ENCODE measurements at places on chromosomes 1 and 21.

GRCh38 chr21:35071347-35071746 is 22.2 kb upstream of the RUNX1 start:
- no peak for DNase-seq

DNA sequence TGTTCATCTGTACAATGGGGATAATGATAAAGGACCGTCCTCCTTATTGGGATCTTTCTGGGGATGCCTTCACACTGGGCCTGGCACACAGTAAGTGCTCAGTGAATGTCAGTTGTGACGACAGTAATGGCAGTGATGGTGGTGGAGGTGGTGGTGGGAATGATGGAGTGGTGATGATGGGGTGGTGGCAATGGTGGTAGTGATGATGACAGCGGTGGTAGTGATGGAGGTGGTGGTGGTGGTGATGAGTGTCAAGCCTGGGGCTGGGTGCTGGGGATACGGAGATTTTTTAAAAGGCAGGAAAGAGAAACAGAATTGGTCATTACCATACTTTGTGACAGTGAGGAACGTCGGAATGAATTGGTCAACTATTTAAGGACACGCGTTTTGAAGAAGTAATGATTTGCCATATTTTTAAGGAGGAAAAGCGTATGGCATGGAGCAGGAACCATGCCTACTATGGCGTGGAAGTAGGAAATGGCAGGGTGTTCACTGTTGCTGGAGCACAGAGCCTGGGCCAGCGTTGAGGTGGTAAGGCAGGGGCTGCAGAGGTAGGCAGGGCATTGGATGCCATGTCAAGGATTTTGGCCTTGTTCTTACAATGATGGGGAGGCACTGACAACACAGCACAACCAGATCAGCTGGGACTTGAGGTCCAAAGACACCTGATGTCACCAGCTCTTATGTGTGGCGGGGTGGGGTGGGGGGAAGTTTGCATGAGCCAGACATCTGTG is 128.7 kb downstream of the ACTL8 start:
- peak; percentile 16 for DNase-seq

- no peak for DNase-seq
These were observed 86.0 kb upstream of the COX20 start for GRCh38 chr1:244749230-244750016.

DNA sequence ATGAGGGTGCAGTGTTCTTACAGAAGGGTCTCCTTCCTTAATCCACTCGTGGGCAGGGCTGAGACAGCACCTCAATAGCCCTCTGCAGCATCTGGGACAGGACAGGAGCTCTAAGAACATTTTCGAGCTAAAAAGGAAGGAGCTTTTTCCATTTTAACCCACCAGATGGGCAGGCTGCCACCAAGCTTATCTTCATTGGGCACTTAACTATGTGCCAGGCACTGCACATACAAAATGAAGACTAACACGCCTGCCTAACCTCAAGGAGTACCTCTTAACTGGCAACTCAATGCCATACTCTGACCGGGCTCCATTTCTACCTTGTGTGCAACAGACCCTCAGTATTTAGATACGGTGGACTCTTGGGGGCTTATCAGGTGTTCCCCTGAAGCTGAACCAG is 48.2 kb downstream of the SSBP3 start:
- no peak for DNase-seq

DNA sequence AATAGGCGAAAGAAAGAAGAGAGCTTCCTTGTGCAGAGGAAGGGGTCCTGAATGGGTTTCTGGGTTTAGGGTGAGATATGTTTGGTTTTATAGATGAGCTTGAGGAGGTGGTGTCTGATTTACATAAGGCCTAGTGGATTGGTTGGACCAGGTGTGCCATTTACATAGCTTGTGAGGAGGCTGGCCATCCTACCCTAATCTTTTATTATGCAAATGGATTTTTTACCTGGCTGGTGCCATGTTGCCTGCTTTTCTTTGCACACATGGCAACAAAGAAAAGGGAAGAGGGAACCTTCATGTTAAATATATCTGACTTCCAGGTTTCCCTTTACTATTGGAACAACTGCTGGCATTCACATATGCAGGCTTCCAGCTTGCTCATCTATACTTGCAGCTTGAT is 585.3 kb downstream of the PTPRU start:
- DNase-seq: no peak

DNA sequence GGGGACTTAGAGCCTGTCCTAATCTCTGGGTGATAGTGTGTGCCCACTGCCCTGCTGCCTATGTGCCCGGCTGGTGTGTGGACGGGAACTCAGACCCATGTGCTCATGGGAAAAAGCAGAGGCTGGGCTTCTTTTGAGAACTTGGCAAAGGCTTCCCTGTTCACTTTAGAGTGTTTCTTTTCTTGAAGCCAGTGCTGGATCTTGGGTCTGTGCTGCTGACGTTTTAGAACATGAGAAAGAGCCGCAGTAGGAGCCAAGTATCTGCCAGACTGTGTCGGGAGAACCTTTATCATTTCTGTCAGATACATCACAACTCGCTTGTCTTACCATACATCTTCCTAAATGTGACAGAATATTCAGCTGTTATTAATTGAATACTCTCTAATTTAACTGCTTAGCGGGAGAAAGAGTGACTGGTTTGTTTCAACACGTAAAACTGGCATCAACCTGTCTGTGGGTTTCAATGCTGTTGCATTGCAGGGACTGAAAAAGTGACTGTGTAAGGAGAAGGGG is 195.2 kb downstream of the PBX1 start:
- DNase-seq: no peak

DNA sequence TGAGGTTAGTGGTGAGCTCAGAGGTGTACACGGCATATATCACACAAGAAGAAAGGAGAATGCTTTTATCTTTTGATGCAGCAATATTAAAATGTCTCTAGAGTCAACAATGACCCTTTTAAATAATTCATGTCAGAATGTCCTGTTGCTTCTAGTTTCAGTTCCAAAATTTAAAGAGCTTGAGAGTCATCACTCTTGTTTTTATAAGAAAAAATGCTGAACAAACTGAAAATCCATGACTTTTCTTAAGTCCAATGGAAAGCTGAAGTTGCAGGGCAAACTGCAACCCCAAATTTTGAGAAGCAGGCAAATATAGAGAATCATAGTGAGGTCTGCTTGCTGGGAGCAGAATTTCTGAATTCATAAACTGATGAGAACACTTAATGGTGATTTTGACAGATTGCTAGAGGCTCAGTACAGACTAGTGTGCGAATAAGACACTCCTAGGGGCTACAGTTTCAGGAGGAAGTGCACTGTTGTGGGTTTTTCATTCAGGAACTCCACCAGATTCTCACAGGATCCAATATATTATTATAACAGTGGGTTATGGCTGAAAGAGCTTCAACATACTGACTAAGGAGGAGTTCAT is 135.1 kb downstream of the CLIC6 start:
- no peak for DNase-seq

GRCh38 chr1:41980827-41981653 is 62.3 kb upstream of the HIVEP3 start:
- DNase-seq: no peak

- no peak for DNase-seq
These were observed 396.7 kb downstream of the PTPRU start for GRCh38 chr1:29632806-29633615.

GRCh38 chr1:184222652-184223052 is 164.2 kb upstream of the C1orf21 start:
- no peak for DNase-seq

DNA sequence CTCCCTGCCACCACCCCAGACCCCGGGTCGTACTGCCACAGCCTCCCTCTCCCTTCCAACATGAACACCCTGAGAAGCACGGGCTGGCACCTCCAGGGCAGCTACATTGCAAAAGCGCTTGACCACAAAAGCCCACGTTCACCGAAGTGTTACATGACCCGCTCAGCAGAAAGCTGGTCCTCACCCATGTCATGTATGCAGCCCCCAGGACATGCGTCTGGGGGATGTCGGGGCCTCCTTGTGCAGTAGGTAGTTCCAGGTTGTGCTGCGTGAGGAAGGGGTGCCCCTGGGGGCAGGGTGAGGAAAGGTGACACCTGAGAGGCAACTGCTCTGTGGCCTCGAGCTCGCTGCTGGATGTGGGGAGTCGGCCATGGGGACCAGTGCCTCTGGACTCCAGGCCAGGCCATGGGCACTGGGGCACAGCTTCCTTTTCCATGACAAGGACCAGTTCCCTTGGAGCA is 102.0 kb upstream of the C1orf174 start:
- DNase-seq: no peak

GRCh38 chr1:119046785-119047438 is 58.8 kb upstream of the TBX15 start:
- no peak for DNase-seq

DNA sequence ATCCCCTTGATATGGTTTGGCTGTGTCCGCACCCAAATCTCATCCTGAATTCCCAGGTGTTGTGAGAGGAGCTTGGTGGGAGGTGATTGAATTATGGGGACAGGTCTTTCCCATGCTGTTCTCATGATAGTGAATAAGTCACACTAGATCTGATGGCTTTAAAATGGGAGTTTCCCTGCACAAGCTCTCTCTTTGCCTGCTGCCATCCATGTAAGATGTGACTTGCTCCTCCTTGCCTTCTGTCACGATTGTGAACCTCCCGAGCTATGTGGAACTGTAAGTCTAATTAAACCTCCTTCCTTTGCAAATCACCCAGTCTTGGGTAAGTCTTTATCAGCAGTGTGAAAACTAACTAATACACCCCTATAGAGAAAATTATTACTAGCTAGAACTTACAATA is 959.5 kb upstream of the ADGRL2 start:
- DNase-seq: no peak

DNA sequence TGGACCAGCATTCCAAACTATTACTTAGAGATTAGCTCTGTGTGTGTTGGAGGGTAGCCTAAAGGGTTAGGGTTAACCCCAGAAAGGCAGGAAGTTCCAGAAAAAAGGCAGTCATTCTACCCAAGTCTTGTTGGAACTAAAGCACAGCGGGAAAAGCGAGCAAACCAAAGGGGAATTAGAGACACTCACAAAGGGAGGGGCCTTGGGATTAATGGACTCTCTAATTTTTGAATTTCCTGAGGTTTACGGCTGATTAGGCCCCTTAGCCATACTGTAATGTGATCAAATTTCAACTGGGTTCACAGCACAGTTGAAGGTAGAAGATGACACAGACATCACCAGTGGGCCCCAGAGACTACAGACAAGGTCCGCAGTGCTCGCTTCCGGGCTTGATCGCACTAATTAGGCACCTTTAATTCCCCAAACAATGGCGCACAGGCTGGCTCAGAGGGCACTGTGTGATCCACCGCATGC is 28.3 kb downstream of the CAPZB start:
- no peak for DNase-seq

DNA sequence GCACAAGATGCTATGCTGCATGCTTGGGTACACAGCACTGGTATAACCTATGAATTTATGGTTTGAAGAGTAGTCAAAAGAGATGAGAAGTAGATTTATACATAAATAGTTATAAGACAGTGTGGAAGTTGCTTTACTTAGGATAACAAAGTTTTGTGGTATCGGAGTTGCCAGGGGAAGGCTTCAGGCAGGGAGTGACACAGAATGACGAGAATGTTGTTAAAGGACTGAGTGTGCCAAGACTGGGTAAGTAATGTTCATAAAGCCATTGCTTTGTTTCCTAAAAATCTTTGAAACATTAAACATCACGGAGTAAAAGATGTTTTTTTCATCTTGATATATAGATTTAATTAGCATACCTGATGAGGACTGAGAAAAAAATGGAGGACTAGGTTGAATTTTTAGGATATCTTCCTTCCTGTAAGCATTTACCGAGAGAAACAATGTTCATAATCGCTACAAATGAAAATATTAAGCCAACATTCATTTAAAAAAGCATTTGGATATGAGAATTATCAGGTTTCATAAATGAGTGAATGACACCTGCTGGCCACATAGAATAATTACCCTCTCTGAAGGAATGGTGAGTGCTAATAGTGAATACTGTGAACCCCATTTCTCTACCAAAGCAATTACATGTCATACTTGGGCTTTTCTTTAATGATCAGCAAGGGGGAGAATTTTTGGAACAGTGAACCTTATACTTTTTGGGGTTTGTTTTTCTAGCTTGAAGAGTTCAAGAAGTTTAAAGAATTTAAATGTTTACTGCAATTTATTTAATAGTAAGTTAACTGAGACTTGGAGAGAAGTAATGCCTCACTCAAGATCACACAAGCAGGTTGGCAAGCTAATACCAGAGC is 28.4 kb downstream of the EXTL2 start:
- no peak for DNase-seq

DNA sequence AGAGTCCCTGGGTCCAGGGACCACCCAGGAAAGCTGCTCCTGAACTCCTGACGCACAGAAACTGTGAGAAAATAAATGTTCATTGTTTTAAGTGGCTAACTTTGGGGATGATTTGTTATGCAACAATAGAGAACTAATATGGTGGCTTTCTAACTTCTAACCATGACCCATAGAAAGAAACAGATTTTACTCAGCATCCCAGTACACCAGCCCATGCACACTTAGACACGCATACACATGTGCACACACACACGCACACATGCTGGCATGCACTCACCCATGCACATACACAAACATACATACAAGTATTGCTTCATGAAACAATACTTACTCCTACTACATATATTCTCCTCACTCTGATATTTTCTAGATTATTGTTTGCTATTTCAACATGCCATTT is 57.1 kb downstream of the NID1 start:
- no peak for DNase-seq

DNA sequence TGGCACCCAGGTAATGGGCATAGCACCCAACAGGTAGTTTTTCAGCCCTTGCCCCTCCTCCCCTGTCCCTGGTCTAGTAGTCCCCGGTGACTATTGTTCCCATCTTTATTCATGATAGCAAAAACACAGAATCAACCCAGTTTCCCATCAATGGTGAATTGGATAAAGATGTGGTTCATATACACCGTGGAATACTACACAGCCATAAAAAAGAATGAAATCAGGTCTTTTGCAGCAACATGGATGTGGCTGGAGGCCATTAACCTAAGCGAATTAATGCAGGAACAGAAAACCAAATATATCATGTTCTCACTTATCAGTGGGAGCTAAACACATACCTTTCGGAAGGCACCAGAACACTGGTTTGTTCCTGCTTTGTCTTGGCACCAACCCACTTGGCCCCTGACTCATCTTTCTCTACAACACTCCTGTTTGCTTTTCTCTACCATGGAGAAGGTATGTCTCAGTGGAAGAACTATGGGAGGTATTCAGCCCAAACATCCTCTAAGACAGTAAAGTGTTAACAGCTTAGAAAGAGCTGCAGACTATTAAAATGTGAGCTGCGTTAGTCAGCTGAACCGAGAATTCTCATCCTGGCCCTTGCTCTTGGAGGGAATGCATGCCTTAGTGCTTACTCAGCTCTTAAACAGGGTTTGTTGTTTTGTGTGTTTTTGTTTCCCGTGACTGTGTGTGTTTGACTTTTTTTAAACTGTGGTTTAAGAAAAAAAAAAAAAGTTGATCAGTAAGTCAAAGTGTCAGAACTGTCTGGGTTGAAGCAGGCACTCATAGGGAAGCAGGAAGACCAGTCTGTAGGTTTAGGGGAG is 203.0 kb downstream of the TOMM20 start:
- DNase-seq: no peak

DNA sequence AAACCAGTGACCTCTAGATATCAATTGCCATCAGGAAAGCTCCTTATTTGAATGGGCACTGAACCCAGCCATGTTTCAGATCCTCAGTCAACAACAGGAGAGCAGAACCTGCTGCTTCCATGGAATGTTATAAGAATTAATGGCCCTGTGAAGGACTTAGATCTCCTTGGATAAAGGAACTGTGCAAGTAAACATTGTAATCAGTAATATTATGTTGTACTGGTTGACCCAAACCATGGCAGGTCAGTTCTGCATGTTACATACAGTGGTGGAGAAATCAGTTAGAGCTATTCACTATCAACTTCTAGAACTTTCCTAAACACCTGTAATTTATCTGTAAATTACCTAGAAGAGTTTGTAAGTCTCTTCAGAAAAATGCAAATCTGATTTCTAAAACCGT is 11.2 kb upstream of the CLDN8 start:
- DNase-seq: no peak

GRCh38 chr1:225482421-225482950 is 54.6 kb upstream of the LBR start:
- no peak for DNase-seq

Measured in mesothelial cell of epicardium (in vitro differentiated cells).